ENCODE measurements at places on chromosomes 1 and 21. TPM values are rescaled to one million over a fixed set of nuclear protein-coding genes. Genes with fewer than 3 reads are reported as not detected.

The CD2 gene
- 152 TPM for total RNA-seq

The OR2T35 gene
- not detected for total RNA-seq

The ZBTB40 gene
- 26.8 TPM for total RNA-seq

The FCRLB gene
- total RNA-seq, result 0.60 TPM

The ALG14 gene
- total RNA-seq, result 1.5 TPM

The ELAPOR1 gene
- total RNA-seq, result 27.8 TPM

The NOS1AP gene
- total RNA-seq, result not detected

The CFHR4 gene
- not detected for total RNA-seq

The CTH gene
- total RNA-seq, result 4.2 TPM

The DONSON gene
- 10.0 TPM for total RNA-seq

The AK2 gene
- total RNA-seq, result 61.7 TPM

The APCS gene
- not detected for total RNA-seq

The LCK gene
- 267 TPM for total RNA-seq

The UROD gene
- 47.8 TPM for total RNA-seq
